DMS53 (cell line): ENCODE measurements at places on chromosomes 7 and 10.

DNA sequence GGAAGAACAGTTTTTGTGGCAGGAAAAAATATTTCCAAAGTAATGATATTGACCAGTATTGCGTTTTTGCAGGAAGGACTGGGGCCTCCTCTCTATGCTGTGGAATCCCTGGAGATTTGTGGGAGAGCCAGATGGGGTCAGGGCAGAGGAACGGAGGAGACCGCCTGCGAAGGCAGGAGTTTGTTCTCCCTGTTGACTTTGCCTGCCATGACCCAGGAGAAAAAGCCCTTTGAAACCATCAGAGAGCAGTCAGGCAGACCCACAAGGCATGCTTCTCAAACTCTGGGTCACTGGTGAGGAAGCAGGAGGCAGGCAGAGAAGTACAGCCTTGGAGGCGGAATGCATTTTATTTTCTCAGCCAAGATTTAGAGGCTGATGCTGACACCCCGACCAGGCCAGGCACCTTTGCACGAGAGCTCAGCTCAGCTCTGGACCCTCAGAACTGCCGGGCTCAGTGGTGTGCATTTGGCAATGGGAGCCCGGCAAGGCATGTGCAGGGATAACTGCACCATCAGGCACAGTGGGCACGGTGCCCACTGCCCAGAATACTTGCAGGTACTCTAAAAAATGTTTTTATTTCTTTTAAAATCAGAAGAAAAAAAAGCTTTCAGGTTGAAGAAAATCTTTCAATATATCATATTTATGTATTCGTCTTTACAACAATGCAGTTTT is 410.4 kb downstream of the RPS24 start:
- no peak for DNase-seq

- peak; percentile 75 for DNase-seq
These were observed 592.5 kb downstream of the ARL4A start for GRCh38 chr7:13279854-13280435.

- no peak for DNase-seq
These were observed 26.3 kb downstream of the GPR141 start for GRCh38 chr7:37709631-37710509.

- peak; percentile 76 for DNase-seq
These were observed 1.3 kb downstream of the NRCAM start for GRCh38 chr7:108454674-108455550.
